ENCODE measurements at places on chromosomes 2 and 18.

DNA sequence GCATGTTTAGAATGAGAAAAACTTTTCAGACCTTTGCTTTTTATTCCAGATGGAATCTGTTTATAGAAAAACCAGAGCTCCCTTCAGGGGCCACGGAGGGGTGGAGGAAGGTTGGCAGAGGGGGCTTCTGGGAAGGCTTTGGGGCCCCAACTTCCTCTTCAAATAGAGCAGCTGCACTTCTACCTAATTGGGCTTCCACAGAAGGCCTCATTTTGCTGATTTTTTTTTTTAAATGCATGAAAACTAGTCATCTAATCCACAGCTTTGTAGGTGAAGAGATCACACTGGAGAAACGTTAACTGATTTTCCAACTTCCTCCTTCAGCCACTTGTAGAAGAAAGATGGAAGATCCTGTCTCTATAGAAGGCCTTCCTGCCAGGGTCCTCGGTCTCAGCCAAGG is 181.8 kb downstream of the BCL11A start:
- DNase-seq = no peak

DNA sequence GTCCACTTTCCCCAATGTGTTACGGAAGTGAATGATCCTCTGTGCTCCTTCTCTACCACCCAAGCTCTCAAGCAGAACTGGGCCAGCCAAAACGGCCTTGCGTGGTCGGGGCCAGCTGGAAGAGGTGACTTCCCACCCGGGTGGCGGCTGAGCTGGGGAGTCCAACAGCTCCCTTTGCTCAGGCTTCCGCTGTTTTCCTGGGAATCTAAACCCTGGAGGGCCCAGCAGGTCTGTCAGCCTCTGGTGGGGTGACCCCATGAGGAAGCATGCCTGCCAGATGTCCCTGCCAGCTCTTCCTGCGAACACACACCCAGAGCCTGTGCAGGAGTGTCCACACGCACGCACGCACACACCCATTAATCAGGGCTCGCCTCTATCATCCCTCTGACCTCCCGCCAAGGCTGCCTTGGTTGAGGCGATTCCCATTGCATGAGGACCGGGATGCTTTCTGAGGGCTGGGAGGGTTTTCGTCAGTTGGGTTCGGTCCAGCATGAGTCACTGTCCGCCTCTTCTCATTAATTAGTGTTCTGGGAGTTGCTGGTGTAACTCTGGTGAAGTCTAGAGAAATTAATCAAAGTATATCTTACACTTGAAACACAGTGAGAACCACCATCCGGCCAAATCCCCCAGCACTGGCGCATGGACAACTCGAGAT is 90.6 kb downstream of the TWIST2 start:
- no peak for DNase-seq

DNA sequence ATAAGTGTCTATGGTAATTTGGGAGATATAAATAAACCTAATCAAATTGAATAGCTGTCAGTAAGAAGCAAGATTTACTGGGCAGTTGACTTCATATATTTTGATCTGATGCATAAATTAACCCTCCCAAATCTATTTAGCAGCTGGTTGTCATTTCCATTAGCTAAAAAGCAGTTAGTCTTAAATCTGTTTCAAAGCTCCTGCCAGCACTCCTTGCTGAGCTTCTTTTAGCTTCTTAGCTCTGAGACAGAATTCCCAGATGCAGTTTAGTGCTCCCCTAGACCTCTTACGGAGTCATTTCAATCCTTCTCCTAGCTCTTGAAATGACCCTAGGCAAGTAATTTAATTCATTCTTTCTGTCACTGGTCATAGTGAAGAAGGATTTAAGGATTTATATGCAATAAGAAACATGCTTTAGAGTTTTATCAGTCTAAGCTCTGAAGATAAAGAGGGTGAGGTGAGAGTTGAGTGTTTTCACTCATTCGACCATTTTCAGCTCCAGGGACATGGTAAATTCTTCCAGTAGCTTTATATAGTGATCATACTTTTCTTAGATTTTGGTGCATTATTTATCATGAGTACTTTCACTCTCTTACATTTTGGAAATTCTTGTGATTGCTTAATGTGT is 98.9 kb downstream of the PHLPP1 start:
- no peak for DNase-seq

DNA sequence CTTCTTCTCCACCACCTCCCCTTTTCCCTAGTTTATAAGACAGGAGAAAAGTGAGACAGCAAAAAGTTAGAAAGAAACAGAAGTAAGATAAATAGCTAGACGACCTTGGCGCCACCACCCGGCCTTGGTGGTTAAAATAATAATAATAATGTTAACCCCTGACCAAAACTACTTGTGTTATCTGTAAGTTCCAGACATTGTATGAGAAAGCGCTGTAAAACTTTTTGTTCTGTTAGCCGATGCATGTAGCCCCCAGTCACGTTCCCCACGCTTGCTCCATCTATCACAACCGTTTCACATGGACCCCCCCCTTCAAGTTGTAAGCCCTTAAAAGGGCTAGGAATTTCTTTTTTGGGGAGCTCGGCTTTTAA is 1.5 kb upstream of the BUB1 start:
- no peak for DNase-seq

- no peak for DNase-seq
Measured at GRCh38 chr18:59460072-59460420, 101.0 kb upstream of the LMAN1 start.

- no peak for DNase-seq
Measured at GRCh38 chr2:38723173-38723572, 28.0 kb downstream of the SRSF7 start.

DNA sequence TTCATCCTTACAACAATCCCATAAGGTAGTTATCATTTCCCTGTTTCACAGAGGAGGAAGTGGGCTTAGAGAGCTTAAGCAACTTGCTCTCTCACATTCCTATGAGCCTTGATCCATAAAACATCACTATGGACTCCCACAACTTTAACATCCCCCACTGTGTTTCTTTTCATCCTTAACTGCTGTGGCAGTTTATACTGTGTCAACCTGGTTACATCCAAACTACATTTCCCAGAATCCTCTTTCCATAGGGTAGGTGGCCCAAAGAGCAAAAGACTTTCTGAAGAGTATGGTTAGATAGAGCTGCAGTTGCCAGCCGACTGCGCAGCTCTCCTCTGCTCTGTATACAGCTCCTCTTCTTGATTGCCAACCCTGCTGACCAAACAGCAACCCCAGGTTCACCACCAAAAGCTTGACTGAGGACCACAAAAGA is 22.5 kb downstream of the MAP3K2 start:
- DNase-seq = no peak

- DNase-seq = no peak
Measured at GRCh38 chr18:32714571-32715148, 58.2 kb downstream of the KLHL14 start.

GRCh38 chr2:7829241-7829640 is 852.6 kb upstream of the ID2 start:
- no peak for DNase-seq

DNA sequence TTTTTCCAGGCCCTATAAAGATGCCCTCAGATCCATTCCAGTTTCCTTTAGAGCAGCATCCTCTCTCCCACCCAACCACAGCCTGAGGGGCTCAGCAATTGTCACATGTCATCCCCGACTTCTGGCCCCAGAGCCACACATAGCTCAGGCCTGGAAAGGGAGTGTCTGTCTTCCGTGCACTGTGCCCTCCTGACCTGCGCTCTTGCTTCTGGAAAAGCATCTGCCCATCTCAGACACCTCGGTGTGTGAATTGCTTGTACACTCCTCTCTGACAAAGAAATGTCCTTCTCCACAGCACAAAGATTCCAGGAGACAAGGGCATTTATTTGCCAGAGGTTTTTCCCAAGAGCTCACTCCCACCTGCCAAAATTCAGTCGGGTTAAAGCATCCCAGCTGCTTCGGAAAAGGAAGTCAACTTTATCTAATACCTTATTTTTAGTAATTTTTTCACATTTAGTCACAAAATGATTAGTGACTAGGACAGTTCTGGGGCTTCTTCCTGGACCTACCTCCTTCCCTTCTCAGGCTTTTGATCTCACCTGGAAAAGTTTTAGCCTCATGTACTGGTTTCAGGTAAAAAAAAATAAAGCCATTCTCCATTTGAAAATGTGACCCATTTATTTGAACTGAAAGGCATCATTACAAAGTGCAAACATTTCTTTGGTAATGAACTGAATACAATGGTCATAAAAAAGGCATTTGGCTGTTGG is 112.9 kb downstream of the PXDN start:
- DNase-seq = no peak

- DNase-seq = no peak
Measured at GRCh38 chr2:160275656-160276055, 75.6 kb upstream of the ITGB6 start.

DNA sequence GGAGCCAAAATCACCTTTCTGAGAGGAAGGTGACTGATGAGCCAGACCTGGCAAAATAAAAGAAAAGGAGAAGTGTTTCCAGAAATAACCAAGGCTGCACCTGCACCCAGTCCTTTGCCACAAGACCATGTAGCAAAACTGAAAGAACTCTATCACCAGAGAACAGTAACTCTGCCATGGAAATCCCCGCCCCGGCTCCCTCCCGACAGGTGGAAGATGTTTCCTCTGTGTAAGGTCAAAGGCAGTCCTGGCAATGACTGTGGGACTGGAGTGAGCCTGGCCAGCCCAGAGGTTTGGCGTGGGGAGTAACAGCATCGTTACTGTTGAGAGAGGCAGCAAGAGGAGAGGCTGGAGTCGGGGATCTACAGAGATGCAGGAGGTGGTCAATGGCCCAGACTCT is 42.3 kb downstream of the SPRED2 start:
- no peak for DNase-seq

DNA sequence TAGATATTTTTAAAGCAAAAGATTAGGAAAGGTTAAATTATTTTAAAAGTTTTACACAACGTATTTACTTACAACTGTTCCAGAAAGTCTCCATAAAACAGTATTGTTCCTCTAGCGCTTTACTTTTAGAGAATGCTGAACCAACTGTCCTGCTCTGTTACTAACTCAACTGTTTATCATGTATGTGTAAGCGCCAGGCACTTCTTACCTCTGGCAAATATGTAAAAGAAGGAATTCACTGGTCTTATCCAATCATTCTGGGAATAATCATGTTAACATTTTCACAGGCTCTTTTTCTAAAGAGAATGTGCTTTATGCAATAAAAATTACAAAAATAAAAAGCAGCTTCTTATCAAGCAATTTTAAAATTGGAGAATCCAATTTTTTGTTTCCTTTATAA is 68.0 kb downstream of the COBLL1 start:
- no peak for DNase-seq

DNA sequence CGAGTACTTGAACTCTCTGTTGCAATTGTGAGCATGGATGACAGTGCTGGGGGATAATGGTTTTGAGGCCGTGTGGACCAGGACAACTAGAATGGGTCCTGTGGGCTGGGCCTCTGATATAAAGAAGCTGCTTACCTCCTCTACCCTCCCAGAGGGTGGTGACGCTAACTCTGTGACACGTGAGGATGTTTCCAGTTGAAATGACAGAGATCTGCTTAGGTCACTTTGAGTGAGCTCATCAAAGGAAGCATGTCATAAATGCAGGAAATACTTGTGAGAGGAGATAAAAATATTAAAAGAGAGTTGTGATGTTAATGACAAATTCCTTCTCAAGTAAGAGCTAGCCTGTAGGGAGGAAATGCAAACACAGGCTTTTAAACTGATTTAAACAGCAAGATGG is 16.4 kb downstream of the RMC1 start:
- no peak for DNase-seq

- DNase-seq = no peak
Measured at GRCh38 chr2:128469203-128469602, 150.5 kb upstream of the HS6ST1 start.

- no peak for DNase-seq
Measured at GRCh38 chr2:38279201-38279600, 97.9 kb downstream of the ATL2 start.

DNA sequence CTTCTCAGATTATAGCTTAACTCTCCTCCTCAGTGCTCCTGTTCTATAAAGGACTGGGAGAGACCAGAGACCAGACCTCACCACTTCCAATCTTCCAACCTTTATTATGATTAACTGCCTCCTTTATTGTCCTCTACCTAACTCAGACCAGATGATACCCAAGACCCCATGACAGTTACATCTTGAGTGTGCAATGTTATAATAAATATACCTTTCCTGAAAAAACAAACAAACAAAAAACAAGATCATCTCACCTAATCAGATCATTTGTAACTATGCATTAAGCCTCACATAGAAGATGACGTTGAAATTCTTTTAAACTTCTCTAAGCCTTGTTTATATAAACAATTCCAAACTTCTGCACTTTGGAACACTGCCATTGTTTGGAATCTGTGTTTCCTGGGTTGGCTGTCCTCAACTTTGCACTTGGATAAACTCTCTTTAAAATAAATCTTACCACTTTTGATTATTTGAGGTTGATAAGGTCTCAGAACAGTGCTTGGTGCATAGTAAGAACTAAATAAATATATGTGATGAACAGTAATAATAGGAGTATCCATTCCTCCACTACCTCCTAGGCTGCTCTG is 342.7 kb downstream of the TDRD15 start:
- no peak for DNase-seq

- DNase-seq = no peak
Measured at GRCh38 chr2:127590386-127591190, 55.1 kb downstream of the MYO7B start.

DNA sequence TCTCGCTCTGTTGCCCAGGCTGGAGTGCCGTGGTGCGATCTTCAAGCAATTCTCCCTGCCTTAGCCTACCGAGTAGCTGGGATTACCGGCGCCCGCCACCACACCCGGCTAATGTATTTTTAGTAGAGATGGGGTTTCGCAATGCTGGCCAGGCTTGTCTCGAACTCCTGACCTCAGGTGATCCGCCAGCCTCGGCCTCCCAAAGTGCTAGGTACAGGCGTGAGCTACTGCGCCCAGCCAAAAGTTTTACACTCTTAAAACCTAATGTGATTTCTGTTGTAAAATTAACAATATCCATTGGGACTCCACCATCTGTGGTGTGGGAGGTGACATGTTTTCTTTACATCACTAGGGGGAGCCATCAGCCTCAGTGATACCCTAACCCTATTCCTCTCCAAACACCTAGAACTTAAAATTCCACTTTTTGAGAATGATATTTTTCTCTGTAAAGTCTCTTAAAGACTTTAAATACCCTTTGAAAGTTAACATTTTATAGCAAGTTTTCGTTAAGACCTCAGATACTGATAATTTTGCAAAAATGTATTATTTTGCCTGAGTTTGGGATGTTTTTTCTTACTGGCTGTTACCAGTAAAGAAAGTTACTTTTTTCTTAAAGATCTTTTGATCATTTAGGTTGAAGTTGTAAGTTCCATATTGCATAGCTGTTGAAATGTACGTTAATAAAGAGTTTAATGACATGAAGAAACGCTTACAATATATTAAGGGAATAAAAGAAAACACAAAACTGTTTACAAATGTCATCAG is 11.6 kb upstream of the EIF2AK2 start:
- no peak for DNase-seq
